HS-27A (cell line): ENCODE measurements at places on chromosomes 11 and 22.
A peak's percentile ranks its signal among the peaks of the same experiment; 100 is the strongest.

- peak; percentile 75 for DNase-seq
Observed at GRCh38 chr22:28142361-28142961, 223.4 kb upstream of the PITPNB start.

GRCh38 chr11:25357133-25357532, 860.3 kb downstream of the LUZP2 start:
- DNase-seq: no peak

DNA sequence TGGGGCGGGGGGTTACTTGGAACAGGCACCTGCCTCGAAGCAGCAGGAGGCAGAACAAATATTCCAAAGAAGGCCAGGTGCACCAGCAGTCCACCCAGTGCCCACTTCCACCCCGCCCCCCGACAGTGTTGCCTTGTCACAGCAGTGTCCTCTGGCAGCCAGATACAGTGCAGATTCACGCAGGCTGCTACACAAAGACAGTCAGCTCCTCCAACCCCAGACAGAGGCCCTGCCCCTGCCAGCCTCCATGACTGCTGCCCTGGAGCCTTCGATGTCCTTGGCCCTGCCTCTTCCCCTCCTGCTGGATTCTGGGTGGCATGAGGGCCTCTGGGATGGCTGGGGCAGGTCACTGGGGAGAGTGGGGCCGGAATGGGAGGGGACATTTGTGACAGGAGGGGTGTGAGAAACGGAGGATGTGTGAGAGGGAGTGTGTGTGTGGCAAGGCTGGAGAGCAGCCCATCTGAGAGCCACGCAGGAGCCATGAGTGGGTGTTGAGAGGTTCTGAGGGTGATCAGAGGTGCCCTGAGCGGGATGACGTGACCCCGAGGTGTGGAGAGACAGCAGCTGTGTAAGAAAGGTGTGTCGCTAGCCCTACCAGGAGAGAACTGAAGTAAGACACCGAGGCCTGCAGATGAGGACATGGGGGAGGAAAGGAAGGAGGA, 173.7 kb downstream of the CEP164 start:
- DNase-seq: no peak

- no peak for DNase-seq
Observed at GRCh38 chr11:102343809-102344208, 3.2 kb upstream of the BIRC2 start.

- DNase-seq: no peak
Observed at GRCh38 chr11:63663809-63664208, 7.4 kb downstream of the ATL3 start.

DNA sequence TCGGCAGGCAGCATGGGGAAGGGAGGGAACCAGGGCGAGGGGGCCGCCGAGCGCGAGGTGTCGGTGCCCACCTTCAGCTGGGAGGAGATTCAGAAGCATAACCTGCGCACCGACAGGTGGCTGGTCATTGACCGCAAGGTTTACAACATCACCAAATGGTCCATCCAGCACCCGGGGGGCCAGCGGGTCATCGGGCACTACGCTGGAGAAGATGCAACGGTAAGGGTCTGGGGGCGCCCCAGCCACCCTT, 204 bp downstream of the FADS2 start:
- no peak for DNase-seq

DNA sequence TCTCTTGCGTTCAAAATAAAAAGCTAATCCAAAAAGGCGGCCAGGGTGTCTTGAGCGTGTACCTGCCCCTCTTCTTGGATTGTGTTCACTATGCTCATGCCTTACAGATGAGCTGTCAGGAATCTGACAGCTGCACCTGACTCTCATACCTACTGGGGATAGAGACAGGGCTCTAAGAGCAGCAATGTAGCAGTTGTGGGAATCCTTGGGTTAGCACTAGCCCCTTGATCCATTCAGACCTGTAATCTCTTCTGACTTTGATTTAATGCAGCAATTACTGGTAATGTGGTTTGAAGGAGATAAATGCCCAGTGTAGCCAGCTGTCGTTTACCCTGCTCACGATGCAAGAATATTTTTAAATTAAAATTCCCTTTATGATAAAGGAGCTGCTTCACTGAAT, 145.8 kb downstream of the APOL5 start:
- DNase-seq: no peak

DNA sequence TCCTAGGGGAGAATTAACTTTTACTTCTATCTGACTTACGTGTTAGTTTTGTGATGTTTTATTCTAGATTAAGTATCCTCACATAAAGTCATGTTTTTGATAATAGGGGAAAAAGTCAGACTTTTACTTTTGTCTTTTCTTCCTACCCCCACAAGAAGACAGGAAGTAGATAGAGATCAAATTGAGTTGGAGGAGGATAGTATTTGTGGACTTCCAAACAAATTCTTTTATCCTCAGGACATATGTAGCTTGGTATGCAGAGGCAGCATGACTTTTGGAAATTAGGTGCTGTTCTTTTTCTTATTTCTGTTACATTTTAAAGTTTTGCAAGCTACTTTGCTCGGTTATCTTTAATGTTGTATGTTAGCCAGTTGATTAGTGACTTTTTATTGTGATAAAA, 61.4 kb downstream of the MTMR3 start:
- no peak for DNase-seq

DNA sequence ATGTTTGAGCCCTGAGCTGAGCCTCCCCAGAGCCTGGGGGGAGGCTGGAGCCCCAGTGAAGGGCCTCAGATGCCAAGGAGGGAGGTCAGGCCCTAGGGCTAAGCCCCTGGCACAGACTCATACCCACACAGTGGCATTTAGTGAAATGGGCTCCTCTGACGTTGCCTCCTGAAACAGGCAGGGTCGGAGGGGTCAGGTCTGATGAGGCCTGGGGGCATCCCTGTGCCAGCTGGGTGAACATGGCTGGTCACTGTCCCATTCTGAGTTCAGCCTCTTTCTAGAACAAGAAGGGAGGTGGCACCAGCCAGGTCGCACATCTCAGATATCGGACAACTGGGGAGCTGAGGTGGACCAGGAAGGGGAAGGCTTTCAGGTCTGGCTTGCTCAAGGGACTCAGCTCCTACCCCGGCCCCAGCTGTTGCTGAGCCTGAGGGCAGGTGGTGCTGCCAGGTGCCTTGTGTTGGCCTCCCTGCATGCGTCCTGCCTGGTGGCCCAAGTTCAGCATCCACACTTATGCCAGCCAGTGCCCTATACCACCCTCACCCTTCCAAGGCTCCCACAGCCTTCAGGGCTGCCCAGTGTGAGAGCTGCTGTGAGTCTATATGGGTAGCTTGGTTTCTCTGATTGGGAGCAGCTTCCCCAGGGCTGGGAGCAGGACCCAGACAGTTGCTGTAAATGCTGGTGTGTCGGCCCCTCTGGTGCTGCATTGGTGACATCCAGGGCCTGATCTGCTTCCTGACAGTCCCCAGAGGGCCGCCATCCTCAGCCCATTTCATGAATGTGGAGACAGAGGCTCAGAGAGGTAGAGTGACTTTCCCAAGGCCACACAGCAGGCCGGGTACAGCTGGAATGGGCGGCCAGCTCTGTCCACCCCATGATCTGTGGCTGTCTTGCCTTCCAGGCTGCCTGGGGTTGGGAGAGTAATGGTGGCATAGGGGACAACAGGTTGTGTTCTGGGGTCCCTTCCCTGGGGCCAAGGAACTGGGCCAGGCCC, 32.8 kb upstream of the PPARA start:
- DNase-seq: no peak

DNA sequence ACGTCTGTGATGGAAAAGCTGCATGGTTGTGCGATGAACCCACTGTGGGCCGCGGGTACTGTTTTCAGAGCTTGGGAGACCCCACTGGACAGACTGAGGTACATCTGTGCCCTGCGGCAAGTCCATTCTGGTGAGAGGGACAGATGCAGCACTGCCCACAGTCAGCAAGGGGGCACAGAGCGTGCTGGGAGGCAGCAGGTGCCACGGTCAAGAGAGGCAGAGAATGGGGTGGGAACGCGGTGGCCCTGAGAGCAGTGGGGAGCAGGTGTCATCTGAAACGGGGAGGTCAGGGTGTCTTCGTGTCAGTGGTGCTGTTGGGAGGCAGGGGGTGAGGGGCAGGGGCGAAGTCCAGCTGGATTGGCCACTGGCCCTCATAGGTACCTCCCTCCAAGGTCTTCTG, 32.0 kb downstream of the TBC1D22A start:
- no peak for DNase-seq
